ENCODE measurements at places on chromosomes 5 and 9. TPM values are rescaled to one million over a fixed set of nuclear protein-coding genes. Genes with fewer than 3 reads are reported as not detected.

- DNase-seq, result no peak
These were observed 3.4 kb downstream of the HAND1 start for GRCh38 chr5:154474396-154475334.

- no peak for DNase-seq
These were observed 277.8 kb downstream of the RAB3C start for GRCh38 chr5:58860680-58861079.

DNA sequence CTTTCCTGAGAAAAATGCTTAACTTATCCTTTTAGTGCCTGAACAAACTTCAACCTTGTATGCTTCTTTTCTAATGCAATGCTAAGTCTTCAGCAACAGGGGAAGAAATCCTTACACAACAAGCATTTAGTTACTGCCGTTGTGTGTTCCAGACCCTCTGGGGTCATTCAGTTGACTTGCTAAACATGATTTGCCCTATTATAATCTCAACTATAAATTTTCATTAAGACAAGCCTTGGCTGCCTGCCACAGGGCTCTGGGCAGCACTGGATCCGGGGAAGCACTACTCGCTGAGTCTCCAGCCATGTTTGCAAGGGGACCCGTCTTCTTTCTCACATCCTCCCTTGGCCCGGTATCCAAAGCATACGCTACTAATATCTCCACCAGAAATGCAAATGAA is 58.1 kb downstream of the PTCH1 start:
- DNase-seq, result no peak

POLR3G gene
- 1.1 TPM for total RNA-seq

- no peak for DNase-seq
These were observed 1.1 kb upstream of the MAN2A1 start for GRCh38 chr5:109688630-109688969.

- DNase-seq, result no peak
These were observed 68.9 kb downstream of the SH3RF2 start for GRCh38 chr5:146005264-146005663.

DNA sequence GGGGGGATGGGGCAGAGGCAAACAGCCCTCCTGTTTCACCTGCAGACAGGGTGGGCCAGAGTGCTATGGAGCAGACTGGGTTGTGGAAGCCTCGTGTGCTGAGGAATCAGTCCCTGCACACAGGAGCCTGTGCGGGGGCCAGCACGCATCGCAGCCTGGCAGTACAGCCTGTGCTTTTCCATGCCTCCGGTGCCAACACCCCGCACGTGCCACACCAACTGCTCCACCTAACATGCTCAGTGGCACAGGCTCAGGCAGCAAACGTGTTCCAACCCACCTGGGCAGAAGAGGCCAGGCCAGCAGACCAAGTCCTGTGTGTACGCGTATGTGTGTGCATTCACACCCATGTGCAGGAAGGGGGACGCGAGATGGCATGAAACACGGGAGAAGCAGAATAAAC is 37.4 kb upstream of the FBXW11 start:
- DNase-seq, result no peak

GRCh38 chr5:92308679-92309078 is 925.6 kb upstream of the ARRDC3 start:
- no peak for DNase-seq

- no peak for DNase-seq
These were observed 71.3 kb downstream of the NDFIP1 start for GRCh38 chr5:142179776-142180387.

GRCh38 chr5:1460054-1460682 is 14.9 kb upstream of the SLC6A3 start:
- no peak for DNase-seq

DNA sequence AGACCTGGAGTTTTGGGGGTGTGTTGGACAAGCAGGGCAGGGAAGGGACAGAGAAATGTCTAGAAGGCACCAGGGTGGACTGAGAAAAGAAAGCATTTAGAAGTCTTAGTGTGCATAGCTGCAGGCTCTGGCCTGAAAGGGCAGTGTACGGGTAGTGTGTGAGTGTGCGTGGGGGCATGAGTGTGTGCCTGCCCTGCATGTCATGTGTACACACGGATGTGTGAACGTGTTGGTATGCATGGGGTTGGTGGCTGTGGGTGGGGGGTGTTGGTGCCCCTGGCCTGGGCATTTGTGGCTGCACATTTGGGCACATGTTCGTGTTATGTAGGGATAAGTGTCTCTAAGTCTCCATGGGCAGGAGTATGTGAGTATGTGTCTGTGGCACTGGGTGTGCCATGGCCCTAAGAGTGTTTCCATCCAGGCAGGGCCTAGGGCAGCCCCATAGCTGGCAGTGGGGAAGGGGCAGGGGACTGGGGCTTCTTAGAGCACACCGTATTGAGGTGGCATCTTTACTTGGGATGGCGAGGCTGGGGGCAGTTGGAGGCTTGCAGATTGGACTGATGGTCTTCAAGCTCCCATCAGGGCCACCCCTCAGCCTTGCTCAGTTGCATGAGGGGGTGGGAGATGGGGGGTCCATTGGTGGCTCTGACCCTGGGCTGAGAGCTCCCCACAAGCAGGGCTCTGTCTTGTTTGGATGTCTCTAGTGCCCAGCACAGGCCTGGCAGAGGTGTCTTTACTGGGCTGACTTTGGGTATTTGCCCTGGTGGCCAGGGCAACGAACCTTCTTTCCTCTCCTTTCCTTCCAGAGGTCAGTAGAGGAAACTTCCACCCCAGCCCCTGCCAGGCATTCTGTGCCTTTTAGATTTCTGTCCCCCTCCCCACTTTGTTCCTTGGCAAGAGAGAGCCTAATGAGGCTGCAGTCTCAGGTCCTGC is 15.0 kb downstream of the PSD2 start:
- DNase-seq, result no peak

DNA sequence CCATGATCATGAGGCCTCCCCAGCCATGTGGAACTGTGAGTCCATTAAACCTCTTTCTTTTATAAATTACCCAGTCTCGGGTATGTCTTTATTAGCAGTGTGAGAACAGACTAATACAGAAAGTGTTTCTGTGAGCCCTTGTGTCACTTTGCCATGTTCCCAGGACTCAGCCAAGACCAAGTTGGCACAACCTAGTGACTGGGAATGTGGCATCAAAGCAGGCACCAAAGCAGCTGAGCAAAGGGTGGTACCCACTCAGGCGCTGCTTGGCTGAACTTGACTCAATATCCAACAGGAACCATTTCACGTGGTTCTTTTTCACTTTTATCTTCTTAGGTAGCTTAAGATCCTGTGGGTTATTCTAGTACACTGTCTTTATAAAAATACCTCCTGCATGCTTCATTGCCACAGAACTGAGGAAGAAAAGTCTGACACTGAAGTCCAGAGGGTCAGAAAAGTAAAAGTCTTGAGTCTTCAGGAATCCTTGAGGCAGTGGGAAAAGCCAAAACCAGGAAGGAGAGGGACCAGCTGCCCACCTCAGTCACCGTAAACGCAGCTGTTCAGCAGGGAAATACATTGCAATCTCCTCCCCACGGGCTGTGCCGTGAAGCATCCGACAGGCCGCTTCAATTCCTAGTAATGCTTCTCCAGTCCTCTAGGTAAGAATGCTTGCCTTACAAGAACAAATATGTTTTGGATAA is 90.5 kb upstream of the RETREG1 start:
- DNase-seq, result no peak

OLFML2A gene
- total RNA-seq, result 10.8 TPM

DNA sequence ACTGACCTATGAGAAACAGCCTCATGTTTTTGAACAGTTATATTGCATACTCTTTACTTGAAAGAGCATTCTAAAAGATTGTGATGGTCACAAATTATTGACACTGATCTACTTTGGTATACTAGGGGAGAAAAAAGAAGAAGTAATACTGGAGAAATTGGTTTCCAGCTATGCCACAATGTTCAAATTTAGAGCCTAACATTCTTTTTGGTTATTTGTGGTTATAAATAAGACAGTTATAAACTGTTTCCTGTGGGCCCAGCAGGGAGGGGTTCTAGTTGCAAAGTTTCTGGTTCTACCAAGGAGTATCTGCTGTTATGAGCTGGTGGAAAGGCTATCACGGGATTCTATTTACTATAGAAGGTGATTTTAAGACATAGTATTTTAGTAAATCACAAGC is 4.8 kb downstream of the CWC27 start:
- no peak for DNase-seq

GPR21 gene
- 0.46 TPM for total RNA-seq

DNA sequence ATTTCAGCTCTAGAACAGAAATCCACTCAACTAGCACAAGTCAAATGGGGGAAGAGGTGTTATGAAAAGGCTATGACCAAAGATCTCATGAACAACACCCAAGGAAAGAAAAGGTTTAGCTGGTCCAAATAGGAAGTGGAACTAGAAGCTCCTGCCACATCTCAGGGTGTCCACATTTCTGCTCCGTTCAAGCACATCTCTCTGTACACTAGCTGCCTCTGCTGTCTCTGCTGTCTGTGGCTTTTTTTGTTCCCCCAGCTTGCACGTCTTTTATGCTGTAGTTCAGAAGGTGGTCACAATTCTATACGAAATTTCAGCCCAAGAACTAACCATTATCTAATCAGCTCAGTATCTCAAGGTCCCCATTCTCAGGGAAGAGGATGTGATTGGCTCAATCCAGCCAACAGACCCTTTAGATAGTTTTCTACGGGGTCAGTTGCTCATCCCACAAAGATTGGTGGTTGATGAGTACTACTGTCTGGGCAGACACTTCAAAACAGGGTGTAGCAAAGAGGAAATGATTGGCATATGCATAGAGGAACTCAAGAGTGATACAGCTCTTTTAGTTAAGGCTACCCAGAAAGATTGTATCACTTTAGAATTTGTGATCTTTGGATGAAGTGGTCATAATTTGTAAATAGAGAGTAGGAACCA is 44.0 kb downstream of the FANCC start:
- no peak for DNase-seq
